Activated naive CD4-positive, alpha-beta T cell (primary cell): ENCODE measurements at places on chromosomes 2 and 18.

DNA sequence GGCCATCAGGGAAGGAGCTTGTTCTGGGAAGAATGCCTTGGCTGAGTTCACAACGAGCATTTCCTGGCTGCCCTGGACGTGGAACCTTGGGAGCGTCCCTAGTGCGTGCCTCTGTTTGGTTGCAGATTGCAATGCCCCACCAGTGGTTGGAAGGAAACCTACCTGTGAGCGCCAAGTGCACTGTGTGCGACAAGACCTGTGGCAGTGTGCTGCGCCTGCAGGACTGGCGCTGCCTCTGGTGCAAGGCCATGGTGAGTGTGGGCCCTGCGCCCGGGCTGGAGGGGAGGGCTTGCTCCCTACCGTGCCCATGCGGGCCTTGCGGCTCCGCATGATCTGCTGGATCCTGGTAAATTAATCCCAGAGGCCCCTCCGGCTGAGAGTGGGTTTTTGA lies 81.9 kb downstream of the DGKD start:
- DNase-seq, result no peak

DNA sequence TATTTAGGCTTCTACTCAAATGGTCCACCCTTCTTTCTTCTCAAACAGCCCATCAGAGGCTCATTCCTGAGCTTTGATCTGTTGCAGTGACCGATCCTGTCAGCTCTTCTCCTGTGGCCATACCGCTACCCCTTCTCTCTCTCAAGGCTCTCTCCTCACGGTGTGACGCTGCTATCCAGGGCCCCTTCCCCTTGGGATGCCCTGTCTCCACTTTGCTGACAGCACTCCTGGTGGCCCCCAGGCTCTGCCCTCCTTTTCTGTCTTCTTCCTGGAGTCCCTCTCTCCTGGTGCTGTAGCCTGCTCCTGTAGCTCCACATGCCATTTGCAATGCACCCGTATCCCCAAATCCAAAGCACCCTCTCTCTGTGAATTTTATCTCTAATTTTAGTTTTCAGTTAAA lies 45.4 kb upstream of the CTAGE1 start:
- no peak for DNase-seq

- DNase-seq, result no peak
Observed at GRCh38 chr18:25935356-25935755, 155.1 kb downstream of the SS18 start.

DNA sequence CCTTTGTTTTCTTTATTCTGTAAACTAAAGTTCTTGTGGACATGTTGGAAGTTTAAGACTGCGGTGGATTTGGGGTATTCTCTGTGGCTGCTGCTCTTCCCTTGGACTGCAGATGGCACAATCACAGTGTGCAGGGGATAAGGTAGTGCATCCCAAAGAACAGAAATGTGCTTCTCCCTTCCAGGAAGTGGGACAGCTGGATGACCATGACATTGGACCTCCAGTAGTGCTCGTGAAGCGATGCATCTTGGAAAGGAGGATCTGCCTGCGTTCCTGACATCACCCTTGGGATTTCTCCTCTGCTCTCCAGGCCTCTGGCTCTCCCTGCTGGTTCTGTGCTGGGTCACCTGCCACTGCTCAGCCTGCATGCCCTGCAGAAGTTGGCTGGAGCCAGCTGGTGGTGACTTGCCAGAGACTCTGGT lies 109.9 kb downstream of the SLC4A3 start:
- no peak for DNase-seq

DNA sequence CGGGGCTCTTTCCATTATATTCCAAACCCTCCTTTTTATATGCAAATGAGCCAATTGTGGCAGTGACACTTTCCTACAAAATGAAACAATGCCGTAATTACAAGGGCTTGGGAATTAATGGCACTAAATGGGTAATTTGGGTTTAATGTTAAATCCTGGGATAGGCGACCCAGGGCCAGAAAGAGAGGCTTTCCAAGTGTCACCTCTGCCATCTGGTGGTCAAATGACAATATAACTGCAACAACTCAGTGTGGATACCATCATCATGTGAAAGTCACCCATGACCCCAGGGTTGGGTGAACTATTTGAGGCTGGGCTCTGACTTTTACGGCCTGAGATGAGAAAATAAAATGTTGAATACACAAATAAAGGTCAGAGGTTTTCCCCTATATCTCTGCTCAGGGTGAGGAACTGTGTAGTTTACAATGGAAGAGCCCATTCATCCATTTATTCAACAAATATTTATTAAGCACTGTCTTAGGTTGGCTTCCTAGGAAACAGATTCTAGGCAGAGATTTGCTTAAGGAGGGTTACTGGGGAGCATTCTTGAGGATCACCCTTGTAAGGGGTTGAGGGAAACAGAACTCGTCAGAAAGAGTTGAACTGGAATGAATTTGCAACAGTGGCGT lies 13.6 kb upstream of the THADA start:
- DNase-seq, result no peak

DNA sequence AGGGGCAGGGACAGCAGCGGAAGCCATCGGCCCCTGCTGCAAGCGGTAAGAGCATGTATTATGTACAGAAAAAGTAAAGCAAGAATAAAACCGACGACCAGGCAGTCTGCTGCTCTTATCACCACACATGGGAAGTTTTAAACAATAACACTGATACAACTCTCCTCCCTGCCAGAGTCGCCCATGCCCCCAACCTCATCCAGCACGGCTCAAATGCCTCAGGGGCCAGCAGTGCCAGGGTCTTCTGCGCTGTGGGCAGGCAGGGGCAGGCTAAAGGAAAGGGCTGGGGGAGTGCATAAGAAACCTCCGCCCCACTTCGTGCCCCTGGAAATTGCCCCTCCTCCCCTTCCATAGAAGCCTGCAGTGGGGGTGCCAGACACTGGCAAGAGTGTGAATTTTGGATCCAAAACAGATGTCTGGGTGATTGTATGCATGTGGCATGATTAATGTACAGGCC lies 10.1 kb downstream of the TEX51 start:
- no peak for DNase-seq

GRCh38 chr2:105777506-105778055 lies 32.9 kb downstream of the NCK2 start:
- no peak for DNase-seq

- DNase-seq, result no peak
Observed at GRCh38 chr2:222613715-222614331, 42.1 kb downstream of the FARSB start.

DNA sequence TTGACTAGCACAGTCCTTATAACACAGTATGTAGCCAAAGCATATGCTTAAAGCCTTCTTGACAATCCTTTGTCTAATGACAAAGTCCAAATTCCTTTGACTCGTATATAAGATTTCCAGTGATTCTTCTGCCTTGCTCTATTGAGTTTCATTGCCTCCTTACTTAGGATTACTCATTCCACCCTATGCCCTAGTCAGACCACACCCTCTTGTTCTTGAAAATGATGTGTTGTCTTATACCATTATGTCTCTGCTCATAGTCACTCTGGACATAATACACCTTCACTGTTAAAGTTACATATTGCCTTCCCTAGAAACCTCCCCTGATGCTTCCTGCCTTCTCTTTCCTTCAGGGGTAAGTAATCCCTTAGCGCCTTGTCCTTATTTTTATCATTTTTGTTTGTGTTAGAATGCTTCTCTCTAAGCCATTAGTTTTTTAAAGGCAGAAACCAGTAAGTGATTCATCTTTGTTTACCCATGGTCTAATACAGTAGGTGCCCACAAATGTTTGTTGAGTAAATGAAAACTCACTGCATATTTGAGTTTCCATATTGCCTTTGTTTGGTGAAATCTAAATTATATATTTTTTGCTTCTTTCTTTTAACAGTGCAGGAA lies 19.3 kb downstream of the GPD2 start:
- no peak for DNase-seq
